Hypothalamus (tissue), 51 donors: ENCODE measurements at places on chromosomes 12 and 14.

GRCh38 chr12:121223292-121224285, 13.7 kb downstream of the P2RX4 start:
- DNase-seq, result no peak

GRCh38 chr12:2783936-2784600, 10.7 kb upstream of the FKBP4 start:
- DNase-seq, result peak; percentile 52

DNA sequence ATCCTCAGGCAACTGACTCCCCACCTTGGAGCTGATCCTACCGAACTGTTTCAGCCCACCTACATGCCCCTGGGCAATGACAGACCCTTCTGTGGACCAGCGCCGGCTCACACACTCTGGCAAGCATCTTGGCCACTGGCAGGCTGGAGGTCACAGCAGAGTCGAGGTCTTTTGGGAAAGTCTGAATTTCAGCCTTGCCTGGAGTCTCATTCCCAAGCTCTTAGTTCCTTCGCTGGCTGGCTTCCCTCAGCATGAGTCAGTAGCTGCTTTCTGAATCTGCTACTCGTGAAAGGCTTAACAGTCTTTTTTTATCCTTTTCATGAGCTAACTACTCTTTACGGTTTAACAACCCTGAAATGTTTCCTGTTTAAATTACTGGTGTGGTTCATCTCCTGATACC, 44.5 kb downstream of the ASCL4 start:
- DNase-seq, result no peak

GRCh38 chr12:128365032-128365431, 98.1 kb downstream of the TMEM132C start:
- no peak for DNase-seq

GRCh38 chr12:45685680-45686079, 43.8 kb upstream of the ARID2 start:
- DNase-seq, result no peak
